Stimulated activated memory B cell treated with anti-CD40 and anti-IgM and Interleukin-4, amounts not matched to agents 10 μg/mL and 1 μg/mL and 100 μg/mL, for 72 hours (primary cell): ENCODE measurements at places on chromosomes 1 and 21.

GRCh38 chr1:116726872-116727820, 27.1 kb upstream of the CD2 start:
- no peak for ATAC-seq

DNA sequence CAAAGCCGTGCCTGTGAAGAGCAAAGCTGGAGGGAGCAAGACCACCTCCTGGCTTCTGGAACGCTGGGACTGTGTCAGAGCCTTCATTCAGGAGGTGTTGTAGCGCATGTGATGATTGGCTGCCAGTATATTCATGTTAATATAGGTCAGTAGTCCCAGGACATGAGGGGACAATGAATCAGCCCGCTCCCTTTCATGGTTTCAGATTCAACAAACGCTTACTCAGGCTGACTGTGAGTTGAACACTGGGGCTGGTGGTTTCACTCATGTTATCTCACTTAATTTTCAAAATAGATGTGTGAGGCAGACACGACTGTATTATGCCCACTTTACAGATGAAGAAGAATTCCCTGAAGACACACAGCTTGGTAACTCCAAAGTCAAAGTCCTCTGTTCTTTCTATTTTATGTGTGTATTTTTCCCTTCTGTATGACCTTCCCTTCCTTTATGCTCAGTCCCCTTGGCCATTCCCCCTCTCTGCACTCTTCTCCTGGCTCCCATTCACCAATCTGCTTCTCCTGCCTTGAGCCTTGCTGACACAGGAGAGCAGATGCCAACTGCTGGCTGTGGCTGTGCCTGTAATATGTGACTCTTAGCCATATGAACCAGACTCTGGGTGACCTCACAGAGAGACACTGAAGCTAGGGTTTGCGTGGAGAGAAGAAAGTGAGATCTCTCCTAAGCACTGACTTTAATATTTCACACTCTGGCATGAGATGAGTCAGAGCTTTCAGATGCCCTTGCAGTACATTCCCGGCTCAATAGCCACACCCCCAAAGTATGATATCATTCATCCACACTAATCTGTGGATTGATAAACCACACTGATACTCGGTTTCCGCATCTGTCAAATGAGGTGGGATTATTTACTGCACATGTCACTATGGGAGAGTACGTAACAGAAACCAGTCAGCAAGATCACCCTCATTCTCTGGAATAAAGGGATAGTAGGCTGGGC, 31.4 kb upstream of the KIRREL1 start:
- ATAC-seq, result peak; percentile 78

DNA sequence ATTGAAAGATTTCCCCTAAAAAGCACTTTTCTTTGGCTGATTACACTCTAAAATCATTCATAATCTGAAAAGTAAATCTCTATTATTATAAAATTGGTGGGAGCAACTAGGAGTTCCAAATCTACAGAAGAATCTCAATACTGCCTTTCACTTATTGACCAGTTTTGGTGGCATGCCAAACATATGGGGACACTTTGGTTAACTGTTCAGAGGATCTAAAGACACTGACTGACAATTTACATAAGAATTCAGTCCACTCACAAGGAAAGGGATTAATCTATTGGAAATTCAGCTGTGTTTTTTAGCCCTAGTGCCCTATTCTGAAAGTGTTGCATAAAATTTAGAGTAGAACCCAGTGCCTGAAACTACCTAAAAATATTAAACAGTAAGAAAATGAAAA, 113.6 kb downstream of the LRRC40 start:
- no peak for ATAC-seq

DNA sequence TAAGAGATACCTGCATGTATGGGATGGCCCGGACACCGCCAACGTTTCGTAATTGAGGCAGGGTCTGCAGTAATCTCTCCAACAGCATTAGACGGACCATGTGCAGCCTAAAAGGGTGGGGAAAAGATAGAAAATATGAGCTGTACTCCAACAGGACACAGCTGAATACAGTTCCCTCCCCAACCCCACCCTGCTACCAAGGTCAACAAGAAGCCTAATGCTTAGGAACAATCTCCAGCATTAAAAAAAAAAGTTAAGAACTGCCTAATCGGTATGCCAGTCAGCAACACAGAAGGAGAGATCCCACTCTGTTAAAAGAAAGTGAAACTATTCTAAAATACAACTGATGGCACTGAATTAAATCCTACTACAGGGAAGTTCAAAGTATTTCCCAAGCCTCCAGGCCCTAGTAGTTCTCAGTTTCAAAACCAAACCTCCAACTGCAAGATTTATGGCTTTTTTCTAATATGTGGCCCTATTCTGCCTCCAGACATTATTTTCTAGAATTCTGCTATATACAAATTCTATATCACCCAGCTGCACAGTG, 81.0 kb downstream of the UBR4 start:
- ATAC-seq, result no peak

DNA sequence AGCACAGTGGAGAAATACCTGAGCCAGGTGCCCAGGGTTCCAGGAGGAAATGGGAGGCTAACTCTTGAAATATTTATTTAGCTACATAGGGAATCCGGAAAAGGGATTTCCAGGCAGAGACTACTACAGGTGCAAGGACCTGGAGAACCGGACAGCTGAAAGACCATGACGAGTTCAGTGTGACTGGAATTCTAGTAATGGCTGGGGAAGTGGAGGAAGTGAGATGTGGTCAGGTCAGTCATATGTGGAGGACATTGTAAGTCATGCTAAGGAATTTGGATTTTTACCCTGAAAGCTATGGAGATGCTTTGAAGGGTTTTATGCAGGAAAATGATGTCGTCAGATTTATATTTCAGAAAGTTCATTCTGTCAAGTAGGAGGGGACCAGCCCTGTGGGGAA, 1.8 kb downstream of the CAP1 start:
- ATAC-seq, result no peak

GRCh38 chr21:42505090-42505726, 8.4 kb upstream of the SLC37A1 start:
- peak; percentile 96 for ATAC-seq

- no peak for ATAC-seq
Measured at GRCh38 chr1:208145167-208145566, 99.0 kb downstream of the PLXNA2 start.

GRCh38 chr1:38228718-38229117, 182.1 kb upstream of the POU3F1 start:
- ATAC-seq, result no peak

DNA sequence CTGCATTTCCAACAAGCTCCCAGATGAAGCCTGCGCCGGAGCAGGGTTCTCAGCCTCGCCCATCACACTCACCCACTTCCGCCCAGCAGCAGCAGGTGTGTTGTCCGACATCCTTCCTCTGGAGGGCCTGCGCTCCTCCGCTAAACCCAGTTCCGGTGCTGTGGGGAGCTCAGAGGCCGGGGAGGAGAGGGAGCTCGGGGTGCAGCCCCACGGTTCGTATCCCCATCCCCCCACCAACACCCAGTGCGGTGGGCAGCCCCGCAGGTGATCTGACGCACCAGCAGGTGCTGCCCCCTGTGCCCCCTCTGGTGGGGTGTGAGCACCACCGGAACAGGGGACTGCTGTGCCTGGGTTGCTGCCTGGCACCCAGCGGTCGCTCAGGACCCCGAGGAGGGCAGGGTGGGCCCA, 3.4 kb upstream of the PEX10 start:
- no peak for ATAC-seq

DNA sequence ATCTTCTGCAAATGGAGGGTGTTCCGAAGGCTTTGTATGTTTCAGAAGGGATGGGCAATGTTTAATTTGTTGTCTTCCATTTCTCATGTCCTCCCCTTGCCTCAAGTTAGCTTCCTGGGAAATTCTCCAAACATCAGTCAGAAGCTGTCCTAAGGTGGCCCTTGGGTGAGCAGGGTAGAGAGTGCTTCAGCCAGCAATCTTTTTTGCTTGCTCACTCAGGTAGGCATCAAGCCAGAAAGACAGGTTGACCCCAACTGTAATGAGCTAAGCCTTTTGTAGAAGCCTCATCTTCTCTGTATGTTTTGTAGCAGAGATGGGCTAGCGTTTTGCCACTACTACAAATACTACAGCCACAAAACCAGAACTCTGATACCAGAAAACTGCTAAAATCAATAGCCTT, 321.5 kb upstream of the FAM78B start:
- no peak for ATAC-seq

- no peak for ATAC-seq
Measured at GRCh38 chr21:42758721-42759593, 105.5 kb downstream of the PDE9A start.

GRCh38 chr1:225880222-225880588, 2.0 kb downstream of the TMEM63A start:
- no peak for ATAC-seq

DNA sequence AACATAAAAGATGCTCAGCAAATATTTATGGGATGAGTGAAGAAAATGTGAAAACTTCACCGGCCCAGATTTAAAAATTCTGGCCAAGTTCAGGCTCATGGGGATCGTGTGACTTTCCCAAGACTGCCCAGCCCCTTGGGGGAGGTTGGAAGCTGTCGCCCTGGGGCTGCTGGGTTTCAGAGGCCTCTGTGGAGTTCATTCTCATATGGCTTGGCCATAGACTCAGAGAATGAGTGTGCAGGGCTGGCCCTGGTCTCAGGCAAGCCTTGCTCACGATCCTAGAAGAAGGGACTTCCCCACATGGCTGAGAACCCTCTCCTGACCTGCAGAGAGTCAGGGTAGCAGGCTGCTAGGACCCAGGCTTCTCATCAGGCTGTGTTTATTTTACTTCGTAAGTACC, 24.6 kb downstream of the PADI2 start:
- peak; percentile 57 for ATAC-seq

DNA sequence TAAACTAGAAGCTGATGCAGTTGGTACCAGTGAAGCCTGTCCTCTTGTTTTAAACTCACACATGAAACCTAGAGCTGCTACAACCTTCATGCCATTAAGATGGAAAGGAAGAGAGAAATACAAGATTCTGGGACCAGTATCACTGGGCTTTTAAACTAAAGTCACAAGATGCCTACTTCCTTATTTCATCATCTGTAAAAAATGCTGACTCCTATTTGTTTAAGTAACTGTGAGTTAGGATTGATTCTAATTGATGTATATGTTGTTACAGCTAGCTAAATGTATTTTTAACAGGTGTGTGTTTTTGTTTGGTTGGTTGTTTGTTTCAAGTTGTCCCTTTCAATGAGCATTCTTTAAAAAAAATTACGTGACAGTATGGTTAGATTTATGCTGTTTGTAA, 833.3 kb upstream of the PRMT6 start:
- ATAC-seq, result no peak

- ATAC-seq, result no peak
Measured at GRCh38 chr1:60583696-60584095, 498.7 kb upstream of the NFIA start.

DNA sequence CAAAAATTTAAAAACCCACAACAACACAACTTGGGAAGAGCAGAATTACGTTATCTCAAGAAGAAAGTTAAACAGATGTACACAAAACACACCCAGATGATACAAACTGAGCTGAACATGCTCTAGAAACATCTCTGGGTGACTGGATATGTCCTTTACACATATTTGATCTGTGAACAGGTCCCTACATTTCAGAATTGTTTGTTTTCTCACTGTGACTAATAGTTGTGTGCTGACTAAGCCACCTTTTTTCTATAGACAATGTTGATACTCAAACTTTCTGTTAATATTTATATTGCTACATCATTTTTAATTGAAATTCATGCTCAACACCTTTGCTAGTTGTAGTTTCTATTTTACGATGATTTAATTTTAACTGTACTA, 1.0 kb upstream of the F11R start:
- ATAC-seq, result no peak

- ATAC-seq, result no peak
Measured at GRCh38 chr1:75521658-75522057, 89.3 kb downstream of the SLC44A5 start.

DNA sequence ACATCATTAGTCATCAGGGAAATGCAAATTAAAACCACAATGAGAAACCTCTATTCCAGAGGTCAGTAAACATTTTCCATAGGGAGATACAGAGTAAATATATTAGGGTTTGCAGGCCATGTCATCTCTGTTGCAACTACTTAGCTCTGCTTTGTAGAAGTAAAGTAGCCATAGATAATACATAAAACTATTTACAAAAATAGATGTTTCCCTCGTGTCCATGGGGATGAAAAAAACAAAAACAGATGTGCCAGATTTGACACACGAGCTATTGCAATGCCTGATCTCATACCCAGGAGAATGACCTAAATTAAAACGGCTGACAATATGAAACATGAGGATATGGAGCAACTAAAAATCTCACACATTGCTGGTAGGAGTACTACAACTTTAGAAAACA, 17.3 kb downstream of the LTN1 start:
- no peak for ATAC-seq

DNA sequence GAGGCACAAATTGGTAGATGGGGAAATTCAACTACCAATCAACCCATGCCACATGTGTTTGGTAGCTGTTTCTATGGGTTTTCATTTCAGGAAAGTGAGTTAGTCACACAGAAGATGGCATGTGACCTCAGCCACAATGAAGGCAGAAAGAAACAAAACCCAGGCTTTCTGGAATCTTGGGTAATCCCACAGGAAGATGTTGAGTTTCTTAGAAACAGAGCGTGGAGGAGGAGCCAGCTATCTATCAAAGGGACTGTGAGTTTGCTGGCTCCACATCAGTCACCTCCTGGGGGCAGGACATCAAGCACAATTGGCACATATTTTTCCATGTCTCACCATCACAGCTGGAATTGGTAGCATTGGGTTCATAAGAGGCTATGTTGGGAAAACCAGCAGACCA, 188.9 kb upstream of the PLXNA2 start:
- no peak for ATAC-seq

DNA sequence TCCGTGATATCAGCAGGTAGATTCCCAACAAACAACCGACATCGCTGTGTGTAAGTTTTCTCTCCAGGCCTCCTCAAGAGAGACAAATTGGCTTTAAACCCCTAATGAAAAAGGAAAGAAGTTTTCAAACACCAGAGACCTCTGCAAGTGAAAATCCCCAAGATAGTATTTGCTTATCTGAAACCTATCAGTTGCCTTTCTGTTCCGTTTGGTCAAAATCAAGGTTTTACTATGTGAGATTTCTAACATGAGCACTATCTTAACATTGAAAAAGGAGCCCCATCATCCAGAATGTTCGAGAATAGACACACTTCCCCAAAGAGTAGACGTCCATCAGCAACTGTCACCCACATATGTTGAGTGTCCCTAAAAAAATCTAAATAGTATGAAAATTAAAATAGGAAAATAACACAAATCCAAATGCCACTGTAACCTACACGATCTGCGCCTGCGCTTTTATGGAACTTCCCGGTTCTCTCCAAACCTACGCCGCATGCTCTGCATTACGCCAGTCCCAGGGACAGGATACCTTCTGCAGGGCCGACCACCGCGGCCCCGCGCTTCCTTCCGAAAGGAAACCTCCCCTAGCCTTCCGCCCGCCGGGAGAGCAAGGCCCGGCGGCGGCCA, 1.4 kb downstream of the SFPQ start:
- ATAC-seq, result no peak

- ATAC-seq, result no peak
Measured at GRCh38 chr21:27740084-27740483, 773.2 kb upstream of the ADAMTS5 start.

GRCh38 chr1:67801903-67802302, 31.4 kb downstream of the GNG12 start:
- ATAC-seq, result no peak

DNA sequence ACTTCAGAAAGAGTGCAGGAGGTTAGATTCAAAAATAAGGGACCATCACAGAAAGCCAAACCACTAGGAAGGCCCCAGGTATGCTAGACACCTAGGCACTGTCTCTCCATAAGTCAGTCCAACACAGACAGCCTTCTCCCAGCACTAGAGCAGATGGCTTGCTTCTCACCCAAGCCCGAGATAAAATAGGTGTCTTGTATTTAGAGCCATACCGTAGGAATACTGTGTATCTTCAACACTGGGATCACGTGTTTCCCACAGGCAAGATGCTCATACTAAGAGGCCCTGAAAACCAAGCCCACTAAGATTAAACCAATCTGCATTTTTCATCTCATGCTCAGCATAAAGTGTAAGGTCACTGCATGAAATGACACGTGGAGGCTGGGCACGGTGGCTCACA, 223.3 kb upstream of the KAZN start:
- no peak for ATAC-seq
